Astrocyte of the spinal cord (primary cell): ENCODE measurements at places on chromosomes 1 and 21.
A peak's percentile ranks its signal among the peaks of the same experiment; 100 is the strongest.

GRCh38 chr1:223033658-223034057 is 109.4 kb downstream of the TLR5 start:
- DNase-seq: no peak

DNA sequence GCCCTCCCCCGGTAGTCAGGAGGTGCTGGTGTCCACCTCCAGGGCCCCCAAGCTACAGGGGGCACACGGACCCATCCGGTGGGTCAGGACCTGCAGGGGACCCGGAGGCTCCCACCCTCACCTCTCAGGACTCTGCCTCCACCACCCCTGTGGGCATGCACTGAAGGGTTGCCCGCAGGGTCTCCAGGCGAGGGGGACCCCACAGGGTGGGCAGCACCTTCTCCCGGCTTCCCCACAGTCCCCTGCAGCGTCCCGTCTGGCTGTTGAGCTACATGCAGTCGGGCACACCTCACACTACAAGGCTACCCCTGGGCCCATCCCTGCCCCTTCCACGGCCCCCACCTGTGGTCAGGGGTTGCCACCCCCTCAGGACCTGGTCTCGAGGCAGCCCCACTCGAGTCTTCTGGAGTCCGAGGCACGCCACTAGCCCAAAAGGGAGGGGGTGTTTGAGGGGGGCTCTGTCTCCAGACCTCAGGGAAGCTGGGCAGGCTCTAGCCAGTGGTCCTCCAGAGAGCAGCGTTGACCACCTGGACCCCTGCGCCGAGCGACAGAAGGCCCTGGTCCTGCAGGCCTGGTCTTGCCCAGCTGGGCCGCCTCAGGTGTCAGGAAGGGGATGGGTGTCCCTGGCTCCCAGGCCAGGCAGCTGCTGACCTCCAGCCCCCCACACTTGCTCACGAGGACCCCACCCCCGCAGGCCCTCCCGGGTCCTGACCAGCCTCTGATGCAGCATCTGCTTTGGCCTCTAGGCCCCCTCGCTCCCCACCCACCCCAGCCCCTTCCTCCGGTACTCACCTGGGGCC is 9.6 kb downstream of the PARS2 start:
- no peak for DNase-seq

- peak; percentile 19 for DNase-seq
Observed at GRCh38 chr1:196723325-196724185, 51.1 kb upstream of the CFHR3 start.

GRCh38 chr1:24694380-24694843 is 50.8 kb upstream of the CLIC4 start:
- DNase-seq: no peak

DNA sequence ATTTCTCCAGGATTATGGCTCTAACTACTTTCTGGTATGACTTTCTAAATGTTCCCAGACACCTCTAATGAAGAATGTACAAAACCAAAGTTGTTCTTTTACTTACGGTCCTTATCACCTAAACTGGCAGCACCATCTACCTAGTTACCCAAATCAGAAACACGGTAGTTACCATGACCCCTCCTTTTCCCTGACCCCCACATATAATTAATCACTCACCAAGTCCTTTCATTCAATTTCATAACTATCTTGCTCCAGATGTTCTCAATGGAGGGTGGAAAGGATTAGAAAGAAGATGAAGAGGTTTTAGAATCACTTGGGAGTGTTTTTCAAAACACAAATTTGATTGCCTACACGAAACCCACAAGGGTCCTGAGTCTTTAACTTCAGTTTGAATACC is 98.0 kb downstream of the DENND1B start:
- no peak for DNase-seq

- DNase-seq: no peak
Observed at GRCh38 chr1:65386439-65386838, 34.0 kb upstream of the LEPR start.

DNA sequence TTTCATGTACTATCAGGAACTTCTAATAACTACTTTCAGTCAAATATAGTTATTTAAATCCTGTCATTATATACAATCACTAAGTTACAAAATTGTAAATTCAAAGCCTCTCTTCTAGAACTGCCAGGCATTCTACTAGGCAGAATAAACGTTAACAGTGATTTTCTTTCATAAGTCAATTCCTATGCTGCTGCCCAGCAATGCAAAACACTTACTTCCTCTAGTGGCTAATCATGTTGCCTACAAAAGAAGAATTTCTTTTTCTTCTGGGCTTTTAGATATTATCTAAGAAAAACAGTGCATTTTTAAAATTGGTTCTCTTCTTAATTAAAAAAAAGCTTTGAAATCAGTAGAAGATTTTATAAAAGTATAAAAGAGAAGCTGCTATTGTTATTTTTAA is 509.8 kb upstream of the ADAMTS5 start:
- DNase-seq: peak; percentile 59

DNA sequence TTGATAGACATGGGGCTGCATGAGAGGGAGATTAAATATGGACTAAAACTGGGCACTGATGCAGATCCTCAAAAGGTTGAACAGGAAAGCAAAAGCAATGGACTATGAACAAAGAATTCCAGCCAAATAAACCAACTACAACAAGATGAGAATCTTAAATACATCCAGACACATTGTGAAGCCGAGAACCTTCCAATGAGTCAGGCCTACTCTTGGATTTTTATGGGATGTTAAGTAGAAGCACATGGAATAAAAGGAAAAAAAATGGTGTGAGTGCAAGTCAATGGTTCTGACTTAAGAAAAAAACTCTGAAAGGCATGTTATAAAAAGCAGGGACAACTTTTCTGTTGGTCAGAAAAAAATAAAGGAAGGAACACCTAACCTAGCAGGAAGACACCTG is 227.2 kb downstream of the DPYD start:
- DNase-seq: no peak
